ENCODE measurements at places on chromosomes 4 and X.

- DNase-seq: no peak
Measured at GRCh38 chr4:165454426-165454825, 75.6 kb downstream of the CPE start.

DNA sequence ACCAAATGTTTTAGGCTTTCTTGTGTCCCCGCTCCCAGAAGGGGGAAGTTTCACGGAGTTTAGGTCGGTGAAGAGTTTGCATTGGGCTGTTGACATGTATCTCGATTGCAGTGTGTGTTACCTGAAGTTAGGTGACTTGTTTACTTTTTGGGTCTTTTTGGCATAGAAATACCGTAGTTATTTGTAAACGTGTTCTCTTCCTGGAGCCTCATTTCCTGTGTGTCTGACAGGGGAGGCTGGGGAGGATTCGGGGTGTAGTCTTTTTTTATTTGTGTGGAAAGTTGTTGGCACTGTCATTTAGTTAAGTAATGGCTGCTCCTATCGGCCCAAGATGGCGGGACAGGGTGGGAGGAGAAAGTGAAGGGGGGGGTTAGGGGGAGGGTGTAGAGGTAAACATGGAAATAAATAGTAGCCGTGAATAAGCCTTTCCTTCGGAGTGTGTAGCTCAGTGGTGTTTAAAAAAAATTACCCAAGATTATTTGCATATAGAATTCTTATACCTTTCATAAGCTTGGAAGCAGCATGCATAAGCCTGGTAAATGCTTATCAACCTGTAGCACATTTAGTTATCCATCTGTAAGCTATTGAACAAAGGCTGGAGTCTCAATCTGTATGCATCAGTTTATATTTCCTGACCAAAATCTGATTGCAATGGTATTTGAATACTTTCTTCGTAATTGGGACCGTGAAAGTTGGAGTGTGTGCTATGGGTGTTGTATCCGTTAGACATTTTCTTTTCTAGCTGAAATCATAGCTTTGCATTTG is 1.6 kb downstream of the KDM6A start:
- no peak for DNase-seq

DNA sequence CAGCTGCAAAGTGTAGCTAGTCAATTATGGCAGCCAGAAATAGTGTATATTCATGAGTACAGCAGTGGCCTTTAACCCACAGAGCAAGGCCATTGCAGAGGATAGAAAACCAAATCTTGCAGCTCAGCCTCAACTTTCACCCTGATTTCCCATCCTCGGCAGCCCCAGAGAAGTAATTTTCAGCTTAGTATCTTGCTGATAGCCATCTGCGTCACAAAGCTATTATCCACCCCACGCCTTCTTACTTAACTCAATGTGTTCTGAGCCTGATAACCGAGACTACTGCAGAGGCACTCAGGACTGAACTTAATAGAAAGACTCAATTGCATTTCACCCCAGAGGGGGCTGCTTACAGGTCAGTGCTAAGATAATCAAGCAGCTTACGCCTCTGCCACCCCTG is 174.5 kb upstream of the MAOA start:
- no peak for DNase-seq

DNA sequence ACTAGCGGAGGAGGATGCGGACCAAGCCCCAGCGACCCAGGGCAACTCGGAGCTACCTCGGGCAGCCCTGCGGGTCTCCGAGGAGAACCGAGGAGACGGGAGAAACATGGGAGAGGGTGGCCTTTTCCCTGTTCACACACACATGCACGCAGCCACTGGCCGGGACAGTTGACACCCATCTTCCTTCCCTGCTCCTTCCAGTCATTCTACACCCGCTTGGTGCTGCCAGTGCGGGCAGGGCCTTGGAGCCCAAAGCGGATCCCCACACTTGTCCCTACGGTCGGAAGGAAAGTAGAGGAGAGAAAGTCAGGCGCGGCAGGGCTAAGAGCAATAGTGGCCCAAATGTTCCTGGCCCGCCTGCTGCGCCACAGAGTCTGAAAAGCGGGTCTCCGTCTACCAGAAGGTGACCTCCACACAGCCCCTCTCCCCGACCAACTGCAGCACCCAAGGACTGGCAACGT is 1.1 kb upstream of the PPP3CA start:
- DNase-seq: no peak

DNA sequence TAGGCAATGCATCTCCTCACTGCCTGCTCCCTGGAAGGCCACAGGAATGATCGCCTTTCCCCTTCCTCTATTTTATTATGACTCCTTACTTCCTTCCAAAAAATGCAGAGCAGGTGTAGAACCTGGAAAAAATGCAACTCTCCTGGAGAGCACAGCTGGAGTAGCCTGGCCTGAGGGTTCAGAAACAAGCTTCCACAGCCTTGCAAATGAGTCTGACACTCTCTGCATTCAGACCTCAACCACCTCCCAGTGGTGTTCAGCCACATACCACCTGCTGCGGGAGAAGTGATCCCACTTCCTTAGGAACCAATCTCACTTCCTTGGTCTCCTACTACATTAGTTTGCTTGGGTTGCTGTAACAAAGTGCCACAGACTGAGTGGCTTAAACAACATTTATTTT is 368.1 kb upstream of the NOCT start:
- no peak for DNase-seq

GRCh38 chrX:38652934-38653442 is 91.6 kb downstream of the TSPAN7 start:
- no peak for DNase-seq

- DNase-seq: no peak
Measured at GRCh38 chr4:141789716-141790115, 153.3 kb downstream of the IL15 start.
